ENCODE measurements at places on chromosomes 7 and 10.

DNA sequence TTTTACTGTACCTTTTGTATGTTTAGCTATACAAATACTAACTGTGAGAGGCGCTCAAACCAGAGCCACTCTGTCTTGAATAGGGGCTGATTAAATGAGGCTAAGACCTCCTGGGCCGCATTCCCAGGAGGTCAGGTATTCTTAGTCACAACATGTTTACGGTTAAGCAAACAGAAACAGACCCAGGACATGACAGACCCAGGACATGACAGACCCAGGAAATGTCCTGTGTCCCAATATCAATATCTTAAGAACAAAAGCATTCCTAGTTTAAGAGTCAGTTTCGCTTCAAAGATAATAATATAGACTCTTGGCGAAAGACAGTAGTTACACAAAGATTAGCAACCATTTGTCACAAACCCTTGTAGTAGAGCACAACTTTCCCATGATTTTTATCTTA, 304.5 kb downstream of the CCSER2 start:
- no peak for DNase-seq

DNA sequence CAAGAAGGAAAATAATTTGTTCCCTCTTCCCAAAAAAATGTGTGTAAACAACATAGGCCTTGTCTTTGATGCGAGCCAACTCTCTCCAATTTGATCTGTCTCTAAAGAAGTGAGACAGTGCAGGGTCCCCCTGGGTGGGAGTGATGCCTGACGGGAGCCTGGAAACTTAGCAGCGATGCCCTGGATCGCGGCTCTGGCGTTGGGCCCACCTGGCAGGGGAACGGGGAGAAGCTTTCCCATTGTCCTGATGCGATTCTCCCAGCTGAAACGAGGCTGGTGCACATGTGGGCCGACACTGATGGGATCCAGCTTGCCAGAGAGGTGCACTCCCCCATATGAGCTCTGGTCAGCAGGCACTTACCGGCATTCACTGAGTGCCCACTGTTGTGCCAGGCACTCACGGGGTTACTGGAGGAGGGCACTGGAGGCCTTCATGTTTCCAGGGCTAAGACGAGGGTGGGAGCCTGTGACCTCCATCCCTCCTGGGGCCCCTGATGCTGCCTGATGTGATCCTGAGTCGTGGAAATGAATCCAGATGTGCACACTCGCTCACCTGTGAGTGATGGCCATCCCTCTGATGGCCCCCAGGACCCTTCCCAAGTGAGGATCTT, 132.8 kb downstream of the PTPN20 start:
- no peak for DNase-seq

DNA sequence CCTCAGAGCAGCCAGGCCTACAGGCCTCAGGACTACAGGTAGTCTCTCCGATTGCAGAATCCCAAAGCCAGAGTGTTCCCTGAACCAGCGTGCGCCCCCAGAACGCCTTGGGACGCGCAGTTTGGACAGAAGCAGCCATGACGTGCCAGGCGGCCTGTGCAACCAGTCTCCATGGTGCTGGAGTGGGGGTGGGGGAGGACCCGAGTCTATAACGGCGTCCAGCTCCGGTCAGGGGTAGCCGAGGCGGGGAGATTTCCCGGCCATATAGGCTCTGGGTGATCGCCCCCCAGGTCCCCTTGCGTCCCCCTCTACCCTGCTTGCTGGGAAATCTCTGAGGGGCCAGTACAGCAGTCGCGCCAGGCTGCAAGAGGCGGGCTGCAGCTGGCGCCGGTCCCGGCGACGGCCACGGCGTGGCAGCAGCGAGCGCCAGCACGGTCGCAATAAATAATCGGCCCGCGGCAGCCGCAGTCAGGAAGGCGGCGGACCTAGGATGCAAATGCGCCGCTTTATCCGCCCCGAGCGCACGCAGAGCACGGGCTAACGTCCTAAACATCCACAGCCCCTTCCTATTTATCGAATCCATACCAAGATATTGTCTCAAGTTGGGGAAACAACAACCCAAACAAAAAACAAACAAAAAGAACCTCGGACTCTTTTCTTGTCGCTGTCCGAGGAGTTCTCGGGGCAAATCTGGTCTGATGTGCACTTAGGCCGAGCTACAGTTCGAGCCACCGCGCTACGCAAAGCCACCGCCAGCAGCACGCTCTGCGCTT, 1.6 kb downstream of the HOXA3 start:
- DNase-seq = peak; percentile 81

DNA sequence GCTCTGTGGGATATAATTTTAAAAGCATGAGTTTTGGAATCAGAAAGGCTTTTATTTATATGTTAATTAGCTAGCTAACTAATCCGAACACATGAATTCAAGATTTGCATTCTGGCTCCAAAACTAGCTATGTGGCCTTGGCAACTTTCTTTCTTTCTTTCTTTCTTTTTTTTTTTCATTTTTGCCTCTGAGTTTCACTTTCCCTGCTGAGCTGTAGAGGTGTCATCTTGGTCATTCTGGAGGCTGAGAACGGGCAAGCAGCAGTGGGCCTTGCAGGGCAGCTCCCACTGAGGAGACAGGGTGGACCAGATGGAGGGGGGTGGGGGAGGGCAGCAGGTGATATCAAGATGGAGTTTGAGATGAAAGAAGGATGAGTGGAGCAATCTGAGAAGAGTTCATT, 24.8 kb upstream of the SFMBT2 start:
- no peak for DNase-seq

DNA sequence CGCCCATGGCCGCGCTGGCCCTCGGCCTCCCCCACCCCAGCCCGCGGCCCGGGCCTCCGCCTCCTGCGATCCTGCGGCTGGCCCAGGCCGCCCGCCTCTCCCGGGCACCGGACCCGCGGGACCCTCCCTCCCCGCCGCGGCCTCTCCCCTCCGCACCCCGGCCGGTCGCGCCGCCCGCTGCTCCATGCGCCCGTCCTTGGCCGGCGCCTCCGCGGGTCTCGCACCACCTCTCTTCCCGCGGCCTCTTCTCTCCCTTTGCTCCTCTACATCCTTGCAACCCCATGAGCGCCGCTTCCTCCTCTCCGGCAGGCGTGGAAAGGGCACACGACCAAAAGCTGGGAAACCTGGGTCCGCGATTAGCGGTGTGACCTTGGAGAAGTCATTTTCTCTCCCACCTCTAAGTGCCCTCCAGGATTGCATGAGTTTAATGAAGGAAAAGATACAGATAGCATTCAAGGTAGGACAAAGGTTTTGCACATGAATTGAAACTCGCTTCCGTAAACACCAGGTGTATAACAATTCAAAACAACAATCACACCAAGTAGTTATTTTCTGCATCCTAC, 448 bp upstream of the SRPK2 start:
- peak; percentile 49 for DNase-seq

Data from fibroblast of mammary gland (primary cell).